Dorsolateral prefrontal cortex (tissue), 122 donors: ENCODE measurements at places on chromosomes 11 and 22. TPM values are rescaled to one million over a fixed set of nuclear protein-coding genes. Genes with fewer than 3 reads are reported as not detected.

DNA sequence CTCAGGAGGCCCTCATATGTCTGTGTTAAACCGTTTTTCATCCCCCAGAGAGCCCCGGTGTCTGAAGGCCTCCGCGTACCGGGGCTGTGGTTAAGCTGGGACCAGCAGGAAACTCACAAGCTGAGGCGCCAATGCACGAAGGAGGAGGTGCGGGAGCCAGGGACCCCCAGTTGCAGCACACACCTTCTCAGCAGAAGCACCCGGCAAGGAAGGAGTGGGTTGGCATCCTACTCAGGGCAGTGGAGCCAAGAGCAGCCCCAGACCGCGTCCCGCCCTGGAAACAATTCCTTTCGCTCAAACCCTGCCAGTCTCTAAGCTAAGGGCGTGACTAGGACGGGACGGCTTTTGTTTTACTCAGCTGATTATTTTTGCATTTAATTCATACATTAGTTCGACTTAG is 726.9 kb downstream of the BRD1 start:
- DNase-seq, result no peak

DNA sequence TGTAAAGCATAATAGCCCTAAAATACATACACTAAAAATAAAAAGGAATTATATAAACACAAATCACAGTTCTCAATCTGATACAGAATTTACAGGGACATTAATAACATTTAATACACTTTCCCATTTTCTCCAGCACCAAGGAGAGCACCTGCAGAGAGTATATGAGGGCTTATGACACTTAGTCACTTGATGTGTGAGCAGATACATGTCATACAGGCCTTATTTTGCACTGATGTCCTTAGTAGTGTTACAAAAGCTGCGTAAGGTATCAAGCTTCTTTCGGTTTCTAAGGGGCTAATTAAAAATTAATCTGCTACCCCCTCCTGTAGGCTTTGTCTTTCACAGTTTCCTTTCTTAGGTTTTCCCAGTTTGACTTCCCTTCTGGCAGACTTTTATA is 61.3 kb downstream of the TRIM44 start:
- DNase-seq, result no peak

- DNase-seq, result no peak
These were observed 60.0 kb downstream of the MYEOV start for GRCh38 chr11:69353696-69354544.

DNA sequence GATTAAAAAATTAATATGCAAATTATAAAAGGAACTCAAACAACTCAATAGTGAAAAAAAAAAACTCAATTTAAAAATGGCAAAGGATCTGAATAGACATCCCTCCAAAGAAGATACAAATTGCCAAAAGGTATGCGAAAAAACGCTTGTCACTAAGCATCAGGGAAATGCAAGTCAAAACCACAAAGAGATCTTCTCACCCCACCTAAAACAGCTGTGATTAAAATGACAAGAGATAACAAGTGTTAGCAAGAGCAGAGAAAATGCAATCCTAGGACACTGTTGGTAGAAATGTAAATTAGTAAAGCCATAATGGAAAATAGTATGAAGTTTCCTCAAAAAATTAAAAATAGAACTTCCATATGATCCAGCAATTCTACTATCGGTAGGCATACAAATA is 166.3 kb upstream of the ZC3H12C start:
- DNase-seq, result no peak

DNA sequence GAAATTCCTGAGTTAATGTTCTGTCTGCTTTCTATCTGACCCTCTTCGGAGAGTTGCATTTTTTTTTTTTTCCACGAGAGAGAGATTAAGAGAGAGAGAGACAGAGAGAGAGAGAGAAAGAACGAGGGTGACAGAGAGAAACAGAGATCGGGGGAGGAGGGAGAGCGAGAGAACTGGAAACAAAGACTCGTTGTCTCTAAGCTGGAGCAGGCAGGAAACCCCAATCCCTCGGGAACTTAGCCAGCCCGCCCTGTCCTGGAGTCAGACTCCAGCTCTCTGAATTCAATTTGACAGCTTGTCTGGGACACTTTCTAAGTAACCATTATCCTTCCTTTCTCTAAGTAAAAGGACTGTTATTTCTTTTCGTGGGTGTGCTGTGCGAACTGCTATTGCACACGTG is 76.9 kb downstream of the KCNJ1 start:
- DNase-seq, result peak; percentile 82

HIC2 gene
- 10.6 TPM for total RNA-seq

SCO2 gene
- 1.7 TPM for total RNA-seq

TRIM49 gene
- not detected for total RNA-seq

FERMT3 gene
- total RNA-seq, result 8.3 TPM

TMEM135 gene
- total RNA-seq, result 50.1 TPM

SYT7 gene
- 143 TPM for total RNA-seq

AP1B1 gene
- 85.0 TPM for total RNA-seq

KRTAP5-11 gene
- not detected for total RNA-seq

OR5AP2 gene
- not detected for total RNA-seq

TMEM121B gene
- total RNA-seq, result 16.7 TPM
